A549 treated with CORT108297 at 1 μM for 4 hours (cell line): ENCODE measurements at places on chromosomes 7 and 10. TPM values are rescaled to one million over a fixed set of nuclear protein-coding genes. Genes with fewer than 3 reads are reported as not detected.

The DLD gene
- total RNA-seq: 91.1 to 127 TPM (median 93.0 TPM) in 5 replicates

The PLAU gene
- 109 to 124 TPM (median 120 TPM) in 5 replicates for total RNA-seq

The SFXN3 gene
- 42.5 to 54.1 TPM (median 47.8 TPM) in 5 replicates for total RNA-seq

The STAG3 gene
- 0.18 to 0.23 TPM (median 0.22 TPM) in 5 replicates for total RNA-seq

The TMEM270 gene
- 0.26 TPM in 1 of 5 replicates, not detected in the others for total RNA-seq

The C7orf57 gene
- 0.14 to 0.57 TPM (median 0.21 TPM) in 5 replicates for total RNA-seq

The RPEL1 gene
- total RNA-seq: 0.05 to 0.08 TPM (median 0.07 TPM) in 4 of 5 replicates, not detected in the other

The UCN3 gene
- total RNA-seq: not detected in 5 replicates

The SLC26A3 gene
- not detected in 5 replicates for total RNA-seq

The CLRN3 gene
- not detected in 5 replicates for total RNA-seq

The CALHM3 gene
- 0.45 to 0.74 TPM (median 0.49 TPM) in 5 replicates for total RNA-seq

The FAM25C gene
- total RNA-seq: 0.53 to 3.3 TPM (median 1.4 TPM) in 4 of 5 replicates, not detected in the other

The ADAM8 gene
- total RNA-seq: 2.3 to 4.8 TPM (median 3.7 TPM) in 5 replicates

The TYW1 gene
- total RNA-seq: 14.3 to 17.8 TPM (median 15.1 TPM) in 5 replicates

The TMEM139 gene
- total RNA-seq: 0.75 to 1.4 TPM (median 1.2 TPM) in 5 replicates

The INHBA gene
- 0.42 to 1.3 TPM (median 0.74 TPM) in 5 replicates for total RNA-seq

The EEPD1 gene
- total RNA-seq: 48.7 to 53.4 TPM (median 49.1 TPM) in 5 replicates

The TACC2 gene
- 81.1 to 93.4 TPM (median 86.7 TPM) in 5 replicates for total RNA-seq

The ZNF107 gene
- total RNA-seq: 2.0 to 2.6 TPM (median 2.5 TPM) in 5 replicates

The PRTFDC1 gene
- total RNA-seq: 14.7 to 20.6 TPM (median 17.8 TPM) in 5 replicates

The PNLIP gene
- not detected in 5 replicates for total RNA-seq

The PGAM2 gene
- total RNA-seq: not detected in 5 replicates

The TCERG1L gene
- total RNA-seq: not detected in 5 replicates

The PRLHR gene
- not detected in 5 replicates for total RNA-seq

The HABP2 gene
- 0.07 to 0.15 TPM (median 0.12 TPM) in 5 replicates for total RNA-seq

The NACAD gene
- 0.14 to 0.35 TPM (median 0.18 TPM) in 5 replicates for total RNA-seq

The SPDYE2B gene
- total RNA-seq: not detected in 5 replicates

The LIPA gene
- 42.6 to 54.6 TPM (median 44.5 TPM) in 5 replicates for total RNA-seq

The EXOC4 gene
- 17.5 to 21.4 TPM (median 18.9 TPM) in 5 replicates for total RNA-seq

The MRC1 gene
- 0.01 to 0.05 TPM (median 0.02 TPM) in 5 replicates for total RNA-seq

The WDFY4 gene
- total RNA-seq: 0.02 to 0.05 TPM in 2 of 5 replicates, not detected in the others

The FAM200A gene
- total RNA-seq: 5.8 to 6.6 TPM (median 6.3 TPM) in 5 replicates

The PARG gene
- total RNA-seq: 15.2 to 22.1 TPM (median 18.6 TPM) in 5 replicates

The MYPN gene
- total RNA-seq: 2.6 to 3.5 TPM (median 3.1 TPM) in 5 replicates

The CYP3A7 gene
- 0.06 TPM in 1 of 5 replicates, not detected in the others for total RNA-seq

The SPACDR gene
- 0.51 to 0.72 TPM (median 0.68 TPM) in 5 replicates for total RNA-seq

The PNLIPRP1 gene
- total RNA-seq: not detected in 5 replicates

The HKDC1 gene
- total RNA-seq: 12.8 to 19.1 TPM (median 15.2 TPM) in 5 replicates

The ELN gene
- 0.05 to 0.13 TPM (median 0.08 TPM) in 5 replicates for total RNA-seq

The COL17A1 gene
- total RNA-seq: 1.6 to 2.7 TPM (median 2.2 TPM) in 5 replicates

The PNLIPRP2 gene
- 0.11 TPM in 1 of 5 replicates, not detected in the others for total RNA-seq

The CTNNA3 gene
- not detected in 5 replicates for total RNA-seq
